ENCODE measurements at places on chromosomes 11 and 22. TPM values are rescaled to one million over a fixed set of nuclear protein-coding genes. Genes with fewer than 3 reads are reported as not detected.

GRCh38 chr22:44033694-44034093 is 9.6 kb downstream of the PARVB start:
- DNase-seq, result no peak

DNA sequence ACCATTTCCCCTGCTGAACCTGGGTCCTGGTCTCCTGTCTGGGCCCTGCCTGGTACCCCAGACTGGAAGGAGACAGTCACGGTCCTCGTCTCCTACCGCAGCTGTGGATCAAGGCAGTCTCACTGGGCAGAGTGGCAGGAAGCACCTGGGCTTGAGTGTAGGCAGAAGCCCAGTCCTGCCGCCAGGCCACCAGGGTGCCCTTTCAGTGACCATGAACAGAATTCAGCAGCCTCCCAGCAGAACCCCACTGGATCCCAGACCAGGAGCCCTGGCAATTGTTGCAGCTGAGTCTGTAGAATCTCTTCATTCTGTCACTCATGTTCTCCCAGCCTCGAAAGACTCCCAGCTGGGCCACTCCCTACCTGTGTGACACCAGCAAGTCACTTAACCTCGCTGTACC is 25.5 kb upstream of the CREB3L1 start:
- no peak for DNase-seq

The DEUP1 gene
- total RNA-seq, result 0.38 TPM

- DNase-seq, result no peak
Measured at GRCh38 chr11:110074499-110074898, 18.7 kb upstream of the ZC3H12C start.

DNA sequence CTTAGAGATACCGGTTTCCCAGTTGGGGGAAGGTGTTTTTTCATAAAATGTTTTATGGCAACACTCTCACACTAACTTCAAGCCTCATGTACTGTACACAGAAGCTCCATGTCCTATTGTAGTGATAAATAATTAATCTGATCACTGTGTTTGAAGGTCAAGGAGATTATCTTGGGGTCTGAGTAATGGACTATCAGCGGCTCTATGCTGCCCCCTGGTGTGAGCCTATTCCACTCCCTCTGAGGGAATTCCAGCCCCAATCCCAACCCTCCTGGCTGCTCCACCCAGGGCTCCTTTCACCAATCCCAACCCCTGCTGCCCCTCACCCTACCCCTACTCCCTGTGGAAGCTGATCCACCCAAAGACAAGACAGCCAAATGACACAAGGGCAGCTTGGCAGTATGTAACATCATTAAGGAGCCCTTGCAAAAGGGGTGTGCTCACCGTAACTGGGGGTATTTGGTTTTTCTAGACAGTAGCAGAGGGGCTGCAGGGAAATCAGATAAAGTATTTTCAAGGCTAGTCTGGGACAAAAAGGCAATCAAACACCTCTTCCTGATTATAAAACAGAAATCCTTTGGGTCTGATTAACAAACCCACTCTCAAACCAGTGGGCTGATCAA is 22.3 kb downstream of the HPS4 start:
- DNase-seq, result peak; percentile 90

The OR52R1 gene
- not detected for total RNA-seq

DNA sequence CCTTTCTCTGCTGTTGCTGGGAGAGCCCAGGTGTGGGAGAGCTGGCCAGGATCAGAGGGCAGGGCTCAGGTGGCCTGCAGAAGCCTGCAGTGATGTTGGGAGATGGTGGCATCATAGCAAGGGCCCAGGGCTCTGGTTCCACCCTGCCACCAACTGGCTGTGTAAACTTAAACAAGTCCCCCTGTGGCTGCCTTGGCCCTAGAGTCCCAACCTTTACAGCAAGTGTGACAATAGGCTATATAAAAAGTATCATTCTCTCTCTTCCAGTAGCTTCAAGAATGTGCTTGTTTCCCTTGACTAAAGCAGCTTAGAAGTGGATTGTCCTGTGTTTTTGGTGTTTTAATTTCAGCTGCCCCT is 201.8 kb upstream of the E2F8 start:
- no peak for DNase-seq

DNA sequence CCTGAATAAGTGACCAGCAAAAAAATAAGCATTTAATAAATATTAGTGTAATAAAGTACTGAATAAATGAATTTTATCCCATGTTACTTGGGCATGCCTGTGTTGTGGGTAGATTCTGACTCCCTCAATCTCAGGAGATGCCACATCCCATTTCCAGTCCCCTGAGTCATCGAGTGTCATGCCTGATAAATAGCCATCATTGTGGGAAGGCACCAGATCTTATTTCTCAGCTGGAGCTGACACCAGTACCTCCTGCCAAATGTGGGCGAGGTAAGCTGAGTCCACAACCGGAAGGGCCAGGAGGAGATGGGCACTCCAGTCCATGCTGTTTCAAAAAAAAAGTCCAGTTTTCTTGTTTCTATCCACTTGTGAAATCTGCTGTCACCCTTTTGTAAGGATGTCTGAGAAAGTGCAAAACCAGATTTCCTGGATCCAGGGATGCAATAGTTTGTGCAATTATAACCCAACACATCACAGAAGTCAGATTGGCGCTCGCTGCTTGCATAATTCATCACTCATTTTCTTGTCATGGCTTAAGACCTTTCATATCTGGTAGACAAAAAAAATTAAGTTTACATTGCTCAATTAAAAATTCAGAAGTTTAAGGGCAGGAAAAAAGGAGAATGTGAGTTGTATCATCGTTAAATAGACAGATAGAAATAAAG is 311.6 kb downstream of the MIAT start:
- DNase-seq, result no peak

The GLYAT gene
- total RNA-seq, result not detected

GRCh38 chr11:20080032-20080685 is 80.1 kb downstream of the DBX1 start:
- no peak for DNase-seq

The EP300 gene
- total RNA-seq, result 109 TPM

The MS4A12 gene
- total RNA-seq, result not detected

DNA sequence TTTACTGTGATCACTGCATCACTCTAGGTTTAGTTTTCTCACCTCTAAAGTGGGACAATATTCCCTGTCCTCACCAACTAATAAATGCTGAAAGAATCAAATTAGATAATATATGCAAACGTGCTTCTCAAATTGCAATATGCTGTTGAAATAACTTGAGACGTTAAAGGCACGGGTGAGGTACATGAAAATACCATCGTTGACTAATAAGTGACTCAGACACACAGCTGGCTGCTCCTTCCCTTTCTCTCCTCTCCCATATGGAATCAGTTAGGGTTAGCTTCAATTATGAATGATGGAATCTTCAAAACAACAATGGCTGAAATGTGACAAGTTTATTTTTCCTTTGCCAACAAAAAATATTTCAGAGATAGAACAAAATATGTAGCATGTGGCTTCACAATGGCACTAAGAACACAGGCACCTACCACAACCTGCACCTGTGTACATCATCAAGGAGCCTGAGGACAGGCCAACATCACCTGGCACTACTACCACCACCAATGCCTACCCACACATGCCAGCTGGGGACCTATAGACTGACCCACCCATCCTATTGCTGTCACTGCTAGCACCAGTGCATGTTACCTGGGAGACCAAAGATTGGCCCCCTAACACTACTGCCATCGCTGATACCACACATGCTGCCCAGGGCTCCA is 13.7 kb downstream of the GDPD4 start:
- no peak for DNase-seq

The ARHGAP32 gene
- total RNA-seq, result 30.1 TPM

The C11orf16 gene
- total RNA-seq, result not detected

DNA sequence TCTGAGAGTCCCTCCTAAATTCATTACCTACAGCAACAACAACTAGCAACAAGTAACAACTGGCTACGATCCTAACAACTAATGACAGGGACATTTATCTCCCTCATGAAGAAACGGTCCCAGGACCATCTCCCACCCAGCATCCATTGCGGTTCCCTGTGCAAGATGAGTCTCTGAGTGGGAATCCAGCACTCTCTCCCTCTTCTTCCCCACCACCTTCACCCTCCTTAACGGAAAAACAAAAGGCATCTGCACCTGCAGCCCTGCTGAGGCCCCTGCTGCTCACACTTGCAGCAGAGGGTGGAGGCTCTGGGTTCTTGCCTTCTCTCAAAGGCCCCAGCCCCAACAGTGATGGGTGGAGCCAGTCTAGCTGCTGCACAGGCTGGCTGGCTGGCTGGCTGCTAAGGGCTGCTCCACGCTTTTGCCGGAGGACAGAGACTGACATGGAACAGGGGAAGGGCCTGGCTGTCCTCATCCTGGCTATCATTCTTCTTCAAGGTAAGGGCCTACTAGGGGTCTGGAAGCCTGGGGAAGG is at the start of gene CD3G:
Gene CD3G (plus strand): TSS at position 364 of the 535 bp plus-strand sequence. CDS start 80 bp downstream, at position 444.
- no peak for DNase-seq

GRCh38 chr11:108965306-108966001 is 300.6 kb downstream of the DDX10 start:
- no peak for DNase-seq

The TSGA10IP gene
- 1.9 TPM for total RNA-seq

The TREH gene
- not detected for total RNA-seq

The GPR83 gene
- total RNA-seq, result 1.5 TPM

- no peak for DNase-seq
Measured at GRCh38 chr22:43249789-43250471, 63.0 kb upstream of the TTLL12 start.

- no peak for DNase-seq
Measured at GRCh38 chr11:14015711-14016110, 53.2 kb downstream of the SPON1 start.

- peak; percentile 54 for DNase-seq
Measured at GRCh38 chr11:67615728-67616430, 9.1 kb downstream of the NDUFV1 start.

DNA sequence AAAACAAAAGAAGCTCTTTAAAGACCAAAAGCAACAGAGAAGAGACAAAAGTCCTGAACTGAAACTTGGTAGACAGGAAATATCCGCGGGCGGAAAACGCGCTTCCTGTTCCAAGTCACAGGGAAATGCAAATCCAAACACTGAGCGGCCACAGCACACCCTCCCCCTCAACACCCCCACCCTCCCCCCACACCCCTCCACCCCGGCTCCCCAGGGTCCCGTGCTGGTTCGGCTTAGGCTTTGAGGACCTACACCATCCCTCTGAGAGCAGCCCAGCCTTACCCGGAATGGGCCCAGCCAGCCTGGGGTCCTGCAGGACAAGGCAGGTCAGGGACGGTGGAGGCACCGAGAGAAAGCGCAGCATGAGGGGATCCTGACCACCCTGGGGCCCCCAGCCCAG is 160.4 kb downstream of the BRD1 start:
- no peak for DNase-seq

DNA sequence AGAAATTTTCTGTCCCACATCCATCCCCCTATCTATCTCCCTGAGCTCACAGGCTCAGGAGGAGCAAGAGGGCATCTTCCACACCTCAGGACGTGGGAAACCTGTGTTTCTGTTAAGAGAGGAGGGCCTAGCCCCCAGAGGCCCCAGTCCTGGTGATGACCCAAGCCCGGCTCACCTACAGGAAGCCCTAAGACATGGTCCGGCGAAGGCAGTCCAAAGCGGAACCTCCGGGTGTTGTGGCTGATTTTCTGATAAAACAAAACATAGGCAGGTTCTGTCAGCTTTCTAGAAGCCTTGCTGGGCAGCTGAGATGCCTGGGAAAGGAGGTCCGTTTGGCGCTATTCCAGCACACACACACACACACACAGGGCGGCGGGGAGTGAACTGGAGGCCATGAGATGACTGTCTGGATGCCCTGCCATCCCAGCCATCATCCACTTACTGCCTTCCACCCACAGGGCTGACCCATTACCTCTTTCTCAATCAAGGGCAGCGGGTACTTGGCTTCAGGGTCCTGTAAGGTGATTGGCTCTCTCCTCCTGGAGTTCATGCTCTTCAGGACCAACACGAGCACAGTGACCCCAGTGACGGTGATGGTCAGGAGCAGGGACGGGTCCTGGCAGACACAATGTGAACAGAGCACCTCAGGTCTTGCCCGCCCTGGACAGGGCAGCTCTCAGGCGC is 882 bp downstream of the CYB5R2 start:
- no peak for DNase-seq

DNA sequence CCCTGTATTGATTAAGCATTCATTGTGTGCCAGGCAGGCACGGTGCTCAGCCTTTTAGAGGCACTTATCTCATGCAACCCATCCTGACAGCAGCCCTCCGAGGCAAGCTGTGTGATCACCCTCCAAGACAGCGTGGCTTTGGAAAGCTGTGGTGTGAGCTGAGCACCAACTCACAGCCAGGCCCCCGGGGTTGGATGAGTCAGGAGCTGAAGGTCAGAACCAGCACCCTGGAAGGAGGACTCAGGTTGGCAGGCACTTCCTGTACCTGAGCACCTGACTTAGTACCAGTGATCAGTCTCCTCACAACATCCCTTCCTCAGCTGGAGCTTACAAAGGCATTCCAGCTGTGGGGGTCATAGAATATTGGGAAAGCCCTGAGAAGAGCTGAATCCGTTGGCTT is 9.0 kb downstream of the PATZ1 start:
- DNase-seq, result no peak

DNA sequence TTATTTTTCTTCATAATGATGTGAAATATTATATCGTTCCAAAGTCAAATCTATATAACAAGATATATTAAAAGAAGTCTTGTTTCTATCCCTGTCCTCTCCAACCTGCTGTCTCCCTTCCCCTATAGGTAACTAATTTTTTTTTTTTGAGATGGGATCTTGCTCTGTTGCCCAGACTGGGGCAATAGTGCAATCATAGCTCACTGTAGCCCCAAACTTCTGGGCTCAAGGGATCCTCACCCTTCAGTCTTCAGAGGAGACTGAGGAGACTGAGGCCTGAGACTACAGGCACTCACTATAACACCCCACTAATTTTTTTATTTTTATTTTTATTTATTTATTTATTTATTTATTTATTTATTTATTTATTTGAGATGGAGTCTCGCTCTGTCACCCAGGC is 10.3 kb upstream of the RELA start:
- DNase-seq, result no peak

GRCh38 chr11:104061853-104062521 is 25.5 kb downstream of the DDI1 start:
- DNase-seq, result no peak

The GGTLC3 gene
- not detected for total RNA-seq

The OR51B5 gene
- total RNA-seq, result not detected

- DNase-seq, result no peak
Measured at GRCh38 chr22:47044722-47045535, 282.5 kb downstream of the TBC1D22A start.

The ALG8 gene
- total RNA-seq, result 56.9 TPM

The PTPRCAP gene
- total RNA-seq, result 1.4 TPM

- no peak for DNase-seq
Measured at GRCh38 chr11:70522309-70522592, 123.9 kb downstream of the CTTN start.

The NLRP14 gene
- total RNA-seq, result not detected

The P2RY6 gene
- not detected for total RNA-seq

- DNase-seq, result no peak
Measured at GRCh38 chr11:14079011-14079410, 116.5 kb downstream of the SPON1 start.

The TEX12 gene
- total RNA-seq, result not detected

DNA sequence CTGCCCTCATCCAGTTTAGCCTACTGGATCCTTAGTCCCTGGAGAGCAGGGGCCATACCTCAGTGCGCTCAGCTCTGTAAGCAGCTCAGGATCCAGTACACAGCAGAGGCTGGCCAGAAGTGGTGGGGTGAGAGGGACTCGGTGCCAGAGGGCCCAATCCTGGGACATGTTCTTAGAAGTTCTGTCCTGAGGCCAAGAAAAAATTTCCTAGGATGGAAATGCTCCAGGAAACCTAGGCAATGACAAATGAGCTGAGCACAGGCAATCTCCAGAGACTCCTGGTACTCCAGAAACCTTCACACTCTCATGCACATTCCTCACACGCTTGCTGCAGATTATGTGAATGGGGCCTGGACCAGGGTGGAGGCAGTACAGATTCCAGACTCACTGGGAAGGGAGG is 89.6 kb downstream of the SERGEF start:
- no peak for DNase-seq

- DNase-seq, result no peak
Measured at GRCh38 chr11:24521601-24522000, 24.7 kb downstream of the LUZP2 start.
